NCI-H1930 (cell line): ENCODE measurements at places on chromosomes 4 and X.

DNA sequence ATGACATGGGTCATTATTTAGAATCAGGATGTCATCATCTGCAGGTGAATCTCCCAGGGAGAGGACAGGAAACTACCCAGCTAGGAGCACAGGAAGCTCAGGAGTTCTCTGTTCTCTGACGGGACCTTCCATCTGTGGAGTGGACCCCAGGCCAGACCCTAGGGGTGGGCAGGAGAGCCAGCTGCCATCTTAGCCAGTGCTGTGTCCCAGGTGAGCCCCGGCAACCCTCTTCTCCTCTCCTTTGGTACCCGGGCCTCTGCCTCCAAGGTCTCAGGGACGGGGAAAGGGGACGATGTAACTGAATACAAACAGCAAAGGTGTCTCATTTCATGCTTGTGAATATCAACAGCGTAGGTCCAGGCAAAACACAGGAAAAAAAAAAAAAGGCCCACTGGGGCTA is 48.5 kb downstream of the C4orf50 start:
- no peak for DNase-seq

DNA sequence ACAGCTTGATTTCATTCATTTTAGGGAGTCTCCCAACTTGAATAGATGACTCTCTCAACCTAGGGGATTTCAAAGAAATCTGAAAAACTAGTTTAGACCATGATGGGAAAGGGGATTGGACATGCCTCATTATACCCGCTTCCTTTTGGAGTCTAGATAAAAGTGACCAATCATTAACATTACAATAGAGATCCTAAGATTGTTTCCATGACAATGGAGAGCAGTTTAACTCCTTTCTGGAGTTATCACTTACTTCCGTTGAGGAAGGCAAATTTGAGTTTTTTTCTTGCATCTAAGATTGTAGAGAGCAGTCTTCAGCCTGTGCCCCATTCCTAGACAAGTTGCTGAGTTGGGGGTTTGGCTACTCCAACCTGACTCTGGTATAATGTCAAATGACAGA is 11.4 kb upstream of the IL15 start:
- DNase-seq, result no peak

DNA sequence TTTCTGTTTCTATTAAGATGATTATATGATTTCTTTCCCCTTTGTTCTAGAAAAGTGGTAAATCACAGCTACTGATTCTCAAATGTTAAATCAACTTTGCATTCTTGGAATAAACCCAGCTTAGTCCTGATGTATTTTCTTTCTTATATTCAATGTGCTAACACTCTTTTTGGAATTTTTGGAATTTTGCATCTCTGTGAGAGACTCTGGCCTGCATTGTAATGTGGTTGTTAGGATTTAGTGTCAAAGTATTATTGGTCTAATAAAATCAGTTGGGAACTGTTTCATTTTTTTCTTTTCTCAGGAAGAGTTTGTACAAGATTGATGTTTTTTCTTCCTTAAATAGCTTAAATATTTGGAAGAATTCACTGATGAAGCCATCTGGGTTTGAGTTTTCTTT is 109.6 kb downstream of the KIT start:
- no peak for DNase-seq

GRCh38 chr4:46975812-46976553 is 17.4 kb downstream of the GABRA4 start:
- DNase-seq, result no peak

- no peak for DNase-seq
Observed at GRCh38 chr4:100312615-100313350, 122.5 kb upstream of the DDIT4L start.

DNA sequence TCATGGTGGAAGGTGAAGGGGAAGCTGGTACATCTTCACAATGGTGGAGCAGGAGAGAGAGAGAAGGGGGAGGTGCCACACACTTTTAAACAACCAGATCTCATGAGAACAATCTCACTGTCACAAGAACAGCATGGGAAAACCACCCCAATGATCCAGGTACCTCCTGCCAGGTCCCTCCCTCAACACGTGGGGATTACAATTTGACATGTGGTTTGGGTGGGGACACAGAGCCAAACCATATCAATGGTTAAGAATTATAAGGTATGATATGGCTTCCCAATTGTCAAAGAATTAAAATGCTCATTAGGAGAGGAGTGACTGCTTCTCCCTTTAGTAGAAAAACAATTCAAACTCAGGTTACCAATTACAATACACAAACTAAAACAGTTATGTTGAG is 143.3 kb downstream of the PDLIM5 start:
- no peak for DNase-seq

DNA sequence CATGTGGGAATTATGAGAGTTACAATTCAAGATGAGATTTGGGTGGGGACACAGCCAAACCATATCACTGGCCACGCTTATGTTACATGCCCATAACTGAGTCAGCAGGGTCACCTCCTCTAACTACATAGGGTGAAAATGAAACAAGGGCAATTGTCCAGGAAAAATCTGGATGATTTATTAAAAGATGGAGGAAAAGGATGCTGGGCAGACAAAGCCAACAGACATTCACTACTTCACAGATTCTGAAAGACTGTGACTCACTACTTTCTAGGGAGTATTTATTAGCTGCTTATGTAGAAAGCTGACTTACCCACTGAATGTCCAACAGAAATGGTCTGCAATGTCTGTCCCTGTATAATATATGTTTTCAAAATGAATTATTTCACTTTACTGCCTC is 72.4 kb downstream of the APBB2 start:
- no peak for DNase-seq

DNA sequence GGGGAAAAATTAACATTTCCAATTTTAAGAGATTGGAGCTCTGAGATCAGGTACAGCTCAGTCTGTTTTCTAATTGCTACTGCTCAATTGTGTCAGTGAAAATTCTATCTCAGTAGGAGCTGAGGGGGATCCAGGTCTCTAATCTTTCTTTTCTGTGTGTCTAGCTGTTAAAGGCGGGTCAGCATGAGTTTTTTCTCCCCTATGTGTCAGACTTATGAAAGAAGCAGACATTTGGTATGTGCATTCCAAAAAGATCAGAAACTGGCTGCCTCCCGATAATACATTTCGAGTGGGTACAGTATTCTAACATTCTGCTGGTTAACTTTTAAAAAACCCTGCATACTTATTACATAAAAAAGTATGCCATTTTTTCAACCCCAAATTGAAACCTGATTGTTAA is 72.4 kb downstream of the PCDH7 start:
- no peak for DNase-seq

- DNase-seq, result no peak
Observed at GRCh38 chr4:48047421-48047844, 30.9 kb downstream of the NIPAL1 start.

GRCh38 chr4:3524920-3525319 is 7.3 kb downstream of the LRPAP1 start:
- no peak for DNase-seq

- DNase-seq, result no peak
Observed at GRCh38 chr4:110632506-110633357, 9.9 kb upstream of the PITX2 start.

DNA sequence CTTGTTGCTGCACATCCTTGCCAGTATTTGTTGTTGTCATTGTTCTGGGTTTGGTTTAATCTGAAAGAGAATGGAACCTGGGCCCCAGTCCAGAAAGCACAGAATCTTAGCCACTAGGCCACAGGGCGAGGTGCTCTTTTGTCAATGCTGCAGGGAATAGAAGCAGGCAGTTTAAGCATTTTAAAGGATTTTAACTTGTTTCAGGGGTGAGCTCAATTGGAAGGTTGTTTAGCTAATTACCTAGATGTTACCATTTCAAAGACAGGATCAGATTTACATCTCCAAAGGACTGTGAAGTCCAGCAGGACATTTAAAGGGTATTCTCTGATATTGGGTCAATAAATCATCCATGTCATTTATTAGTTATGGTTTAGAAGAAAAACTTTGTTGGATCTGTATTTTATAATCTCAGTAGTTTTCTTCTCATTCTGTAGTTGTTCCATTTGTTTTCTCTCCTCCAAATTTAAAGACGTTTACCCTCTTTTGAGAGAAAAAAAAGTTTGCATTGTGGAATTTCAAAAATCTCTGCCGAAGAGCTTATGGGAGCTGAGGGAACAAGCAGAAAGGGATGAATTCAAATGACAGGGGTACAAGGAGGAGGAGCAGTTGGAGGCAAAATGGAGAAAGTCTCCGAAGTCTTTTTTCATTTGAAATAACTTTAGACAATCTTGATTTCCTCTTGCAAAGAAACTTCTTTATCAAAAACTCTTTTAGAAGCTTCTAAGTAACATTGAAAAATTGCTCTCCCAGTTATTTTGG is 57.5 kb upstream of the FAM47C start:
- DNase-seq, result no peak

DNA sequence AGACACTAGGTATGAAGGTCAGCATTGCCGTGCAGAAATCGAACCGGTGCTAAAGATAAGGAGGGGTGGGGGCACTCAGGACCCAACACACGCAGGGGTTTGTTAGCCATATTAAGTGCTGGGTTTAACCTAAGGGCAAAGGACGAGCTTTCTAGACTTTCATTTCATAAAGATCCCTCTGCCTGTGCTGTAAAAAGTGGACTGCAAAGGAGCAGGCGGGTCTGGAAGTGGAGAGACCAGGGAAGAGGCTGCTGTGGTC is 1.3 kb downstream of the CASP3 start:
- no peak for DNase-seq

DNA sequence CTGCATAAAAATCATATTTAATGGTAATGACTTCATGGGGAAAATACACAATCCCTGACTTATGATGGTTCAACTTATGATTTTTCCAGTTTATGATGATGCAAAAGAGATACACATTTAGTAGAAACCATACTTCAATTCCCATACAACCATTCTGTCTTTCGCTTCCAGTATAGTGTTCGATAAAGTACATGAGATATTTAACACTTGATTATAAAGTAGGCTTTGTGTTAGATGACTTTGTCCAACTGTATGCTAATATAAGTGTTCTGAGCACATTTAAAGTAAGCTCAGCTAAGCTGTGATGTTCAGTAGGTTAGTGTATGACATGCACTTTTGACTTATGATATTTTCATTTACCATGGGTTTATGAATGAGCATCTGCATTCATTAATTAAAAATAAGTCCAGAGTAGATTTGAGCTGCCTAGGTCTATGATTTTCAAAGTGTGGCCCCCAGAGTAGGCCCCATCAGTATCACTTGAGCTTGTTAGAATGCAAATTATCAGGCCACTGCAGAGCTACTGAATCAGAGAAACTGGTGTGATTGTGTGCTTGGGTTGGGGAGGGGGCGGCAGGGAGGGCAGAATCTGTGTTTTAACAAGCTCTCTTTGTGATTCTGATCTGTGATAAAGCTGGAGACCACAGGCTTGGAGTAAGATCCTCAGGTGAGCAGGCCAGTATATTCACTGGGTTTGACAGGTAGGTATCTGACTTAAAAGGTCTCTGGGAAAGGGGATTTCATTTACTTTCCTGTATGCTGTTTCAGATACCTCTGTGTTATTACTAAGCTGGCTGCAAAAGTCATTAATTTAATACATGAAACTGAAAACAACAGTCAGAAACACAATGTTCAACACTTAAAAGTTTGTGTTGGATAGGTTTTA is 8.4 kb downstream of the ATP10D start:
- no peak for DNase-seq

- DNase-seq, result no peak
Observed at GRCh38 chr4:17512973-17513665, 1.2 kb upstream of the QDPR start.

DNA sequence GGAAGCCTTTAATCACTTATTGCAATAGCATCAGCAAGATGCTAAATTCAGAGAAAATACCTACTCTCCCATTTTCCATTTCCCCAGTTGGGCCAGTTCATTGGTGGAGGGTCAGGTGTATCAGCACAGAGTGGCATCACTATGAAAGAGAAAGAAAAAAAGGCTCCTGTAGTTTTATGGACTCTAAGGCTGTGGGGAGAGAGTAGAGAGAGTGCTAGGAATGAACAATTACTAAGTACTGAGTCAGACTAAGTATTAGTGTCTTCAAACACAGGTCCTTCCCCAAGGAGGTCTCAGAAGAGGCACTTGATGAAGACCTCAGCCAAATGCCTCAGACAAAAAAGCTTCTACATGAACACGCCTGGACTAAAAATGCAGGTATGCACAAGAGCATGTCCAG is 1061.9 kb downstream of the FSTL5 start:
- DNase-seq, result no peak

DNA sequence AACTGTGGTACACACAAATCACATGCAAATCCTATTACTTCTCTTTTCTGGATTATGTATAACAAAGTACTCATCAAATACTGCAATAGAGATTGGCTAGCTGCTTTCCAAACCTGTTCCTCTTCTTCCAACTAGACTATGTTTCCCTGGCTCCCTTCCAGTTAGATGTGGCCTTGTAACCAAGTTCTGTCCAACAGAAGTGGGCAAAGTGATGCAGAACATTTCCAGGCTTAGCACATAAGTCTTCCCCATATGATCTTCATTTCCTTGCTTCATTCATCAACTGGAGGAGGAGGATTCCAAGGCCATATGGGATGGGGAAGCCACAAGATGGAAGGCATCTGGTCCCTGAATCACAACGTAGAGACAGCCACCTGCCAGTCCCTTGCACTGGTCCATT is 8.0 kb downstream of the SLC9A7 start:
- DNase-seq, result no peak

DNA sequence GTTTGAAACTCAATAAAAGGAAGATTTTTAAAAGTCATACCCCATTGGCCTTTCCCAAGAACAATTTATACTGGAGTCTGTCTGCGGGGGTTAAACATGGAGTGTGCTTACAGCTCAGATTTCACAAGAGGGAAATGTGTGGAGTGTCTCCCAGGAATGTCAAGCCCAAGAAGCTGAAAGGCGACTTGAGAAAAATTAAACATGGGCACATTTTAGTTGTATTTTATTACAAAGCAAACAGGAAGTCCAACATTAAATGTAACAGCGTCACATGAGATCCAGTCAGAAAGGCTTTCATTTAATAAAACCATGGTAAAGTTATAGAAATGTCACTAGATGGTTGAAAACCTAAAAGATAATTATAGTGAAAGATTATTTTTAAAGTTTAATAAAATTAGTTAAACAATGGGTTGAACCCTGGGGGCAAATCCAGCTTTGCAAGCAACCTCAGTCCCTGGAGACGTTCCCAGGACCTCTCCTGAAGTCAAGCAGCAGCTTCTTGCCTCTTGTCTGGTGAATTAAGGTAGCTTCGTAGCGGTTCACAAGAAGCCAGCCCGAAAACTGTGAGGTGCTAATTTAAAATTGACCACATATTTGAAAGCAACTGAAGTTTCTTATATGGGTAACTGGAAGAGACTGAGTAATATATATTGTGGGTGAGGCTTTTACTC is 168.4 kb upstream of the EDNRA start:
- DNase-seq, result no peak

- DNase-seq, result no peak
Observed at GRCh38 chr4:27318740-27319139, 458.1 kb downstream of the STIM2 start.

- no peak for DNase-seq
Observed at GRCh38 chrX:49925176-49925575, 2.8 kb downstream of the CLCN5 start.

DNA sequence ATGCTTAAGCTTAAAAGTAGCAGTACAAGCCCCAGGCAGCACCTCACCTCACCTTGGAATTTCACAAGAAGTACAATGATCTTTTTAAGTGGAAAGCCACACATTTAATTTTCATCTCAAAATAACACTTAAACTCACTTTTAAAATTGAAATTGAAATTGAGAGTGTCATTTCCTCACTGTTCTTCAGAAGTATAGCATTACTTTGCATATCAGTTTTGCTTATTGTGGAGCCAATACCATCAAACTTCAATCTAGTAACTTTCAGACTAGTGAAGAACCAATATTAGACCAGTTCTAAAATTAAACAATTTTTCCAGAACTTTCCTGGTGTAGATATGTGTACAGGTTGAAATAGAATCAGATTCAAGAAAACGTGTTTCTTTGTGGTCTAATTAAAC is 242.4 kb downstream of the NDST4 start:
- no peak for DNase-seq
